Cortex of kidney (tissue), 1 donor: ENCODE measurements at places on chromosomes 6 and 20.

- DNase-seq = no peak
Observed at GRCh38 chr20:54237116-54237943, 29.4 kb downstream of the PFDN4 start.

GRCh38 chr6:139112561-139112960 is 22.3 kb upstream of the HECA start:
- DNase-seq = no peak

DNA sequence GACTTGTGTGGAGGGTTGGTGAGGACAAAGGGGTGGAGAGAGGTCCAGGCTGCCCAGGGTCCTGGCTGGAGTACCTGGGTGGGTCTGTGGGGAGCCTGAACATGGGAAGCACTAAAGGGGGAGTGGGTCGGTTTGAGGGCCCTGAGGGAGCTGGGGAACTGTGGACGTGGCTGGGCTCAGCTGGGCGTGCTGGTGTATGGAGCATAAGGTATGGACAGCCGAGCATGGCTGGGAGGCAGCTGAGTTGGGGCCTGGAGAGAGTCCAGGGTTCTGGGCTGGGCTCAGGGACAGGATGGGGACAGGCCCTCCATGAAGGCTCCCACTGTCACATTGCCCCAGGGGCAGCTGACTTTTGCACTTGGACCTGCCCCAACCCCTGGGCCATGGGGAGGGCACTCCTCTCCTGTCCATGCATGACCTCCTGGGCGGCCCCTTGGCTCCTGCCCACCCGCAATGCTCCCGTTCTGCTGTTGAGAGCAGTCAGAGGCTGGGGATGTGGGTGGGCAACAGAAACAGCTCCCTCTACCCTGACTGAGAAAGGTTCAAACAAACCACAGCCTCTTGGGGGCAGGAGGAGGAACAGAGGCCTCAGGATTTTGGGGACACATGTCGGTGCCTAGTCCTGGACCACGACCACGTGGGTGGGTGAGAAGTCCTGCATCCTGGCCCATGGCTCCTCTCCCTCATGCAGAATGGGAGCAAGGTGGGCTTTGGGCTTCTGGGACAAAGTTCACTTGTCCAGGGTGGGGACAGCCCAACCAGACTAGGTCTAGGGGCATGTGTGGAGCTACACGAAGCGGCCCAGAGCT is 4.5 kb downstream of the C20orf204 start:
- DNase-seq = no peak

DNA sequence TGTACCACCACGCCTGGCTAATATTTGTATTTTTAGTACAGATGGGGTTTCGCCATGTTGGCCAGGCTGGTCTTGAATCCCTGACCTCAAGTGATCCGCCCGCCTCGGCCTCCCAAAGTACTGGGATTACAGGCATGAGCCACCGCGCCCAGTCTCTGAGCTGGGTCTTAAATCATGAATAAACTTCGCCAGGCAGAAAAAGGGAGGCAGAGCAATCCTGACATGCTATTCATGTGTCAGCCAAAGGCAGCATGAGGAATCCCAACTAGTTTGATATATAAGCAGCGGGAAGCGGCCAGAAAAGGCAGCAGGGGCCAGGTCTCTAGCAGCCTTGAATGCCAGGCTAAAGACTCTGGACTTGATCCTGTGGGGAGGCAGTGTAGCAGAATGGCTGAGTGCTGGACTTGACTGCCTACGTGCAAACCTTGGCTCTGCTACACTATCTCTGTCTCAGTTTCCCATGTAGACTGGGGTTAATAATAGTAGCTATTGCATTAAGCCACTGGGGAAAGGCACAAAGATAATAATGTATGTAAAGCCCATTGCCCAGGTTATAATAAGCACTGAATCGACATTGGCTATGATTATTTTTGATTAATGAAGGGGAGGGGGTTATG is 1.8 kb downstream of the PROCR start:
- no peak for DNase-seq

GRCh38 chr20:57094252-57094891 is 172.1 kb downstream of the BMP7 start:
- DNase-seq = no peak
